T-helper 17 cell (primary cell): ENCODE measurements at places on chromosomes 2 and 18.
A peak's percentile ranks its signal among the peaks of the same experiment; 100 is the strongest.

DNA sequence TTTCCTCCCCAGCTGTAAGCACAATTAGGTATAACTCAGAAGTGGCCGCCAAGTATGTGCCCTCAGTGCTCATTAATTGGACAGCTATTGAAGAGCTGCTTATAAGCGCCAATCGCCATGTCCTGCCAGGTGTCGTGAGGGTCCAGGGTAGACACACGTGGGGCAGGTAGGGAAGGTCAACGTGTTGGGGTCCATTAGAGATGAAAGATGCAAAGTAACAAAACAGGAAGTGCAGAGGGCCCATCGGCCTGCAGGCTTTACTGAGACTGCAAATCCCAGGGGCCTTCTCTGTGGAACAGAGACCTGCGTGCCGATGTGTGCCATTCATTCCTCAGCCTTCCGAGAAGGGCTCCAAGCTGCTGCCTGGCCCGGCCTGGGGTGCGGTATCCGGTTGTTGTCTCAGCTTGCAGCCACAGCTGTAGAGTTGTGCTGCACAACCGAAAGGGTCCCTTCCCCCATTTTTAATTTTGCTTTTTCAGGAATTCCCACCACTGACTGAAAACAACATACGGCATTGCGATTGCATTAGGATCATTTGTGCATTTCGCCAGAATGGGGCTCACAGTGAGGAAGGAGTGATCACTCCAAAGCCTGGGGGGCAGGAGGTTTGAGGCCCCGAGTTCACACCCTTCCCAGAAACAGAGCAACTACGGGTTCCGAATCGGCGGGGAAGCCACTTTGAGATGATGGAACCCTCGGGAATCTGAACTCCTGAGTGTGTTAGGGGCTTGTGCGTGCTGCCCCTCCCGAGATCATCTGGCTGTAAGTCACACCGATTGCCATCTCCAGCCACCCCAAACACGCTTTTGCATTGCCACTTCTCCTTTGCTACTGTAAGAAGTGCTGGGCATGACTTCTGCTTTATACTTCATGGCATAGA, 94.3 kb downstream of the TSHZ1 start:
- no peak for DNase-seq
- no peak overlapping the region for H3K27ac ChIP-seq
- H3K27me3 ChIP-seq: no peaks in the 10 kb centered on the region
- no peak overlapping the region for H3K4me3 ChIP-seq

DNA sequence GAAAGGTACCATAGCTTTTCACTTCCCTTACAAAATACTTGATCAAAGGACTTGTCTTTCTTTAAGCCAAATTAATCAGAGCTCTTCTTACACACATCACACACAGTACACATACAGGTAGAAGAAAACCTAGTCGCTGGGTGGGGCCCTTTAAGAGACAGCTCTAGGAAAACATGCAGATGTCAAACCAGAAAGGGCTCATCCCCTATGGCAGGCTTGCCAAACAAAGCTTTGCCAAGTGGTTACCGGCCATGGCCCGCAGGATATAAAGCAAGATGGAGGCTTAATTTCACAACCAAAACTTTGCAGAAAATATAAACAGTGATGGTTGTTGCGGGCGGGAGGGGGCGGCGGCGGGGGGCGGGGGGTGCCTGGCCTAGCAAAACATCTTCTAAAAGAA, 2156.0 kb upstream of the PIK3C3 start:
- H3K4me1 ChIP-seq: no peaks in the 10 kb centered on the region
- no peak overlapping the region for H3K4me3 ChIP-seq
- no peaks in the 10 kb centered on the region for H3K36me3 ChIP-seq
- no peaks in the 10 kb centered on the region for H3K27me3 ChIP-seq
- DNase-seq: no peak
- H3K27ac ChIP-seq: no peak overlapping the region

- H3K4me1 ChIP-seq: peaks cover 9% of the 10 kb centered on the region
- no peak overlapping the region for H3K4me3 ChIP-seq
- no peaks in the 10 kb centered on the region for H3K36me3 ChIP-seq
- DNase-seq: no peak
These were observed 19.4 kb downstream of the CENPA start for GRCh38 chr2:26805241-26805676.

GRCh38 chr2:29767606-29768335, 153.6 kb downstream of the ALK start:
- H3K27me3 ChIP-seq: peaks cover 60% of the 10 kb centered on the region
- no peak for DNase-seq
- H3K4me3 ChIP-seq: no peak overlapping the region
- H3K27ac ChIP-seq: no peak overlapping the region
- peaks cover 3% of the 10 kb centered on the region for H3K4me1 ChIP-seq
- no peaks in the 10 kb centered on the region for H3K36me3 ChIP-seq

GRCh38 chr18:35407871-35408481, 30.8 kb upstream of the ZNF396 start:
- peaks cover 2% of the 10 kb centered on the region for H3K36me3 ChIP-seq
- H3K4me3 ChIP-seq: no peak overlapping the region
- H3K27me3 ChIP-seq: peaks cover 34% of the 10 kb centered on the region
- DNase-seq: no peak
- H3K27ac ChIP-seq: no peak overlapping the region
- H3K4me1 ChIP-seq: peaks cover 8% of the 10 kb centered on the region

- no peak for DNase-seq
- H3K36me3 ChIP-seq: no peaks in the 10 kb centered on the region
- H3K4me1 ChIP-seq: no peaks in the 10 kb centered on the region
These were observed 185.4 kb upstream of the SKOR2 start for GRCh38 chr18:47436871-47437270.

GRCh38 chr2:205270689-205271088, 411.6 kb upstream of the NRP2 start:
- peaks cover 11% of the 10 kb centered on the region for H3K27me3 ChIP-seq
- no peak for DNase-seq
- no peak overlapping the region for H3K27ac ChIP-seq
- H3K36me3 ChIP-seq: no peaks in the 10 kb centered on the region
- no peak overlapping the region for H3K4me3 ChIP-seq

GRCh38 chr2:238872026-238872425, 24.1 kb downstream of the TWIST2 start:
- H3K4me3 ChIP-seq: no peak overlapping the region
- H3K36me3 ChIP-seq: no peaks in the 10 kb centered on the region
- peaks cover 45% of the 10 kb centered on the region for H3K27me3 ChIP-seq
- DNase-seq: no peak

DNA sequence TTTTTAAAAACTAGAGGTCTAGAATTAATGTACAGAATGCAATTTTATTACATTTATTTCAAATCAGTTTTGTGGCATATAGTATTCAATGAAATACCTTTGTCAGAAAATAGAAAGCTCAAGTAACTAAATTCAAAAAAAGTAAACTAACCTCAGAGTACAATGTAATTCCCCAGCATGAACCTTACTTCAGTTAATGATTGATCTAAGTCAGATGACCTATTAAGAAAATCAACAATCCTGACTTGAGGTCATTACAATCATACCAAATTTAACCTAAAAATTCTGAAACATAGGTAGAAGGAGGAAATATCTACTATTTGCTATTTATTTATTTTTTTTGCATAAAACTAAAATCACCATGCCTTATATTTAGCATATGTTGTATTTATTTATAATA, 142.9 kb downstream of the CCDC102B start:
- no peaks in the 10 kb centered on the region for H3K36me3 ChIP-seq
- H3K27ac ChIP-seq: no peak overlapping the region
- H3K4me3 ChIP-seq: no peak overlapping the region
- H3K27me3 ChIP-seq: no peaks in the 10 kb centered on the region
- no peaks in the 10 kb centered on the region for H3K4me1 ChIP-seq

DNA sequence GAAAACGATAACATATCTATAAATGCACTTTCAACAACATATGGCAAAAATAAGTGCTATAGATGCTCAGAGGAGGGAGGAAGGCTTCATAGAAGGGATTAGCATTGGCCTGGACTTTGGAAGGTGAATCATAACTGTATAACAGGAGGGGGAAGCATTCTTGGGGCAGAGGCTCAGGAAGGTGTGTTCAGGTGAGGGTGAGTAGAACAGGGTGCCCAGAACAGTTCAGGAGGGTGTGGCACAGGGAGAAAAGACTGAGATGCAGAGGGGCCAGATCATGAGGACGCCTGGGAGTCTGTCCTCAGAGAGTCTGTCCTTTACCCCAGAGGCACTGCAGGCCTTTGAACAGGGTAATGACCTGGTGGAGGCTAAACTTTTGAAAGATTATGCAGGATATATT, 29.3 kb upstream of the MEP1B start:
- DNase-seq: no peak
- peaks cover 7% of the 10 kb centered on the region for H3K4me1 ChIP-seq
- peak overlapping the region; percentile 55 for H3K4me3 ChIP-seq
- peak overlapping the region; percentile 59 for H3K27ac ChIP-seq

GRCh38 chr2:20637147-20637546, 13.8 kb downstream of the HS1BP3 start:
- peaks cover 6% of the 10 kb centered on the region for H3K4me1 ChIP-seq
- no peak overlapping the region for H3K27ac ChIP-seq
- no peak for DNase-seq
- H3K27me3 ChIP-seq: no peaks in the 10 kb centered on the region
- no peak overlapping the region for H3K4me3 ChIP-seq

DNA sequence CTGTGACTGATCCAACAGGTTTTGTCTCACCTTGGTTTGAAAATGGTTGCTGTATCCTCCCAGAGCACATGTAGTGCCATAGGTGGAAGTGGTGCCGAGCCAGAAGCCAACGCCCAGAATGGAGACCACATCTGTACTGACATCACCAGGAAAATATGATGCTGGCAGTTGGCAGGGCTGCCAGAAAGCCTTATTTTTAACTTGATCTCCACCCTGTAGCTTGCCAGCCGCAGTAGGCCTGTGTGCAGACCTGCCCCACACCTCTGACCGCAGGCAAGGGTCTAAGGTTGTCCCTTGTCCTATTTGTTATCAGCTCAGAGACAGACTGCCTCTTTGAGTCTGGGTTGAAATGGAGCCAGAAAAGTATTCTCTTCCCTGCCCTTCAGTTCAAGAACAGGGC, 123.5 kb upstream of the EML6 start:
- H3K27me3 ChIP-seq: no peaks in the 10 kb centered on the region
- peak overlapping the region; percentile 22 for H3K4me3 ChIP-seq
- peak overlapping the region; percentile 63 for H3K27ac ChIP-seq
- peaks cover 62% of the 10 kb centered on the region for H3K4me1 ChIP-seq
- no peak for DNase-seq

- H3K27me3 ChIP-seq: peaks cover 41% of the 10 kb centered on the region
- no peak for DNase-seq
- no peak overlapping the region for H3K4me3 ChIP-seq
- H3K4me1 ChIP-seq: no peaks in the 10 kb centered on the region
- no peak overlapping the region for H3K27ac ChIP-seq
These were observed 90.5 kb downstream of the INHBB start for GRCh38 chr2:120436460-120436739.

GRCh38 chr2:172533687-172534086, 22.2 kb upstream of the PDK1 start:
- H3K4me1 ChIP-seq: no peaks in the 10 kb centered on the region
- H3K27me3 ChIP-seq: no peaks in the 10 kb centered on the region
- DNase-seq: no peak

- H3K4me1 ChIP-seq: peaks cover 59% of the 10 kb centered on the region
- H3K27me3 ChIP-seq: no peaks in the 10 kb centered on the region
- H3K4me3 ChIP-seq: no peak overlapping the region
- peaks cover 6% of the 10 kb centered on the region for H3K36me3 ChIP-seq
- peak overlapping the region; percentile 98 for H3K27ac ChIP-seq
- DNase-seq: no peak
These were observed 66.3 kb downstream of the POLR1A start for GRCh38 chr2:86039178-86039962.

- H3K36me3 ChIP-seq: no peaks in the 10 kb centered on the region
- no peaks in the 10 kb centered on the region for H3K4me1 ChIP-seq
- no peak for DNase-seq
- H3K27ac ChIP-seq: no peak overlapping the region
- H3K27me3 ChIP-seq: no peaks in the 10 kb centered on the region
These were observed 289.2 kb downstream of the ZNF521 start for GRCh38 chr18:25062720-25063119.

- H3K27me3 ChIP-seq: no peaks in the 10 kb centered on the region
- no peak for DNase-seq
- no peak overlapping the region for H3K4me3 ChIP-seq
- peaks cover 2% of the 10 kb centered on the region for H3K4me1 ChIP-seq
These were observed 82.2 kb downstream of the EPAS1 start for GRCh38 chr2:46379213-46380037.

GRCh38 chr18:23902396-23902795, 112.2 kb upstream of the TTC39C start:
- no peak overlapping the region for H3K27ac ChIP-seq
- no peak for DNase-seq
- no peaks in the 10 kb centered on the region for H3K27me3 ChIP-seq
- H3K4me3 ChIP-seq: no peak overlapping the region

DNA sequence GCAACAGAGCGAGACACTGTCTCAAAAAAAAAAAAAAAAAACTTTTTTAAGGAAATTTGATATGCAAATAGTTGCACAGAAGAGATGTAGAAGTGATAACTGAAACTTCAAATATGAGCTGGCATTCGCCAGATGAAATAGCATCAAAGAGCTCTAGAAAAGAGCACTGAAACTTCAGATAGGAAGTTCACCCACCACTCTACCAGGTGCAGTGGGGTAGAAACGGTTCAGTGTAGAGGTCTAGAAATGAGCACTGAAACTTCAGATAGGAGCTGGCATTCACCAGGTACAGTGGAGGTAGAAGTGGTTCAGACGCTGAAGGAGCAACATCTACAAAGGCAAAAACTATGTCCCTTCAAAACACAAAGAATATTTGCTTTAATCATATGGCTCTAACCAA, 9.0 kb upstream of the ONECUT2 start:
- no peaks in the 10 kb centered on the region for H3K36me3 ChIP-seq
- H3K27me3 ChIP-seq: peaks cover 56% of the 10 kb centered on the region
- no peak overlapping the region for H3K27ac ChIP-seq
- no peak for DNase-seq
- H3K4me1 ChIP-seq: peaks cover 3% of the 10 kb centered on the region

GRCh38 chr18:59229191-59229590, 9.2 kb downstream of the GRP start:
- H3K4me1 ChIP-seq: no peaks in the 10 kb centered on the region
- DNase-seq: no peak
- peaks cover 2% of the 10 kb centered on the region for H3K36me3 ChIP-seq
- H3K27me3 ChIP-seq: peaks cover 72% of the 10 kb centered on the region
- H3K4me3 ChIP-seq: no peak overlapping the region

DNA sequence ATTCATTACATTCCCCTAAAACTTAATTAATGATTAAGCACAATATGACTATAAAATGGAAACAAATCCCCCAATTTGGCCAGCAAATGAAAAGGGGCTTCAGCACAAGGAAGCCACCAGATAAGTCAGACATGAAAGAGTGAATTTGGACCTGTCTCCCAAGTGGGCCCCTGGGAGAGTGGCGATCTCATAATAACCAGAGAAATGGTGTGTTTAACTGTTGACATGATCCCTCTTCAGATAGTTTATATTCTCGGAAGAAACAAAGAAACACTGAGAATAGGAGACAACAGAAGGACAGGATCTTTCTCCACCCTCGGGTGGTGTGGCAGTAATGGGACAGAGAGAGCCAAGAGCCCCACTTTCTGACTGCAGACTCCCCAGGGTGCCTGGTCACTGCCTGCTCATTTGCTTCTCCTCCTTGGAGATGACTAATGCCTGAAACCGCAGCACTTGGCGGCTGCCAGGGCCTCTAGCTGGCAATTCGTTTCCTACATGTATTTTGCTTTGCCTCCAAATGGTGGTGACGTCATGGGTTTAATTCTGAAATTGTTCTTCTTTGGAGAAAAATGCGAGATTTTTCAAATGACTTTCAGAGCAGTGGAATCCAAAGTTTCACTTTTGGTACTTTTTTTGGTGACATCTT, 46.4 kb upstream of the SPP2 start:
- no peaks in the 10 kb centered on the region for H3K27me3 ChIP-seq
- no peak overlapping the region for H3K27ac ChIP-seq

- H3K36me3 ChIP-seq: peaks cover 2% of the 10 kb centered on the region
- H3K27me3 ChIP-seq: peaks cover 38% of the 10 kb centered on the region
- no peak overlapping the region for H3K4me3 ChIP-seq
- no peak for DNase-seq
These were observed 110.2 kb upstream of the GPC1 start for GRCh38 chr2:240325016-240326007.
